ENCODE measurements at places on chromosomes 1 and 21.

- DNase-seq = no peak
Observed at GRCh38 chr1:177952249-177952648, 17.6 kb downstream of the SEC16B start.

DNA sequence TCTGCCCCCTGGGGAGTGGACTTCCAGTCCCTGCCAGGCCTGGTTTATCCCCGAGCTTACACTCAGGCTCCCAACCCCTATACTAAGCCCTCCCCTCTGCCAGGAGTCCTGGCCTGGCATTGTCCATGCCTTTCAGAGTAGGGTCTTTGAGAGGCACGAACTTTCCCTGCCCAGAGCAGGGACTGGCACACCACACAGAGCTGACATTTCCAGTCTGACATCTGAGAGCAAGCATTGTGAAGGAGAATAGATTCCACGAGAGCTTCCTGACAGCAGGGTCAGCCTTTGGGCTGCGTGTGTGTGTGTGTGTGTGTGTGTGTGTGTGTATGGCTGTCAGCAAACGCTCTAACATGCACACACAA is 59.5 kb upstream of the LAPTM5 start:
- no peak for DNase-seq

DNA sequence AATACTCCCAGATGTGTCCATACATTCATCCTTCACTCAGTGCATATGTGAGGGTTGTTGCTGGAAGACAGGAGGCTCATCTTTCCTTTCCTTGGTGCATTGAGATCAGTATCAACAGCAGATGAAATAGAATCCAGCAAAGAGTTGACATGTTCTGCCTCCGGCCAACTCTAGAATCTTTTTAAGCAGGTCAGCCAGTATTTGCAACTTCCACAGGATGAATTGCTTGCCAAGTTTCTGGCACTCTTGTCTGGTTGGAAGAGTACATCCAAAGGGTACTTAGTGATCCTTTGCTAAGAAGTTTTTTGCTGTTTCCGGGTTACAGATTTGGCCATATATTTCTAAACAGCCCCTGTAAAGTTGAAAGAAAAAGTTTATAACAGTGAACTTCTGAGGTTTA is 21.1 kb downstream of the SYNC start:
- DNase-seq = no peak

- no peak for DNase-seq
Observed at GRCh38 chr1:183029591-183030000, 6.4 kb downstream of the LAMC1 start.

- no peak for DNase-seq
Observed at GRCh38 chr1:24890887-24891286, 39.2 kb downstream of the RUNX3 start.

DNA sequence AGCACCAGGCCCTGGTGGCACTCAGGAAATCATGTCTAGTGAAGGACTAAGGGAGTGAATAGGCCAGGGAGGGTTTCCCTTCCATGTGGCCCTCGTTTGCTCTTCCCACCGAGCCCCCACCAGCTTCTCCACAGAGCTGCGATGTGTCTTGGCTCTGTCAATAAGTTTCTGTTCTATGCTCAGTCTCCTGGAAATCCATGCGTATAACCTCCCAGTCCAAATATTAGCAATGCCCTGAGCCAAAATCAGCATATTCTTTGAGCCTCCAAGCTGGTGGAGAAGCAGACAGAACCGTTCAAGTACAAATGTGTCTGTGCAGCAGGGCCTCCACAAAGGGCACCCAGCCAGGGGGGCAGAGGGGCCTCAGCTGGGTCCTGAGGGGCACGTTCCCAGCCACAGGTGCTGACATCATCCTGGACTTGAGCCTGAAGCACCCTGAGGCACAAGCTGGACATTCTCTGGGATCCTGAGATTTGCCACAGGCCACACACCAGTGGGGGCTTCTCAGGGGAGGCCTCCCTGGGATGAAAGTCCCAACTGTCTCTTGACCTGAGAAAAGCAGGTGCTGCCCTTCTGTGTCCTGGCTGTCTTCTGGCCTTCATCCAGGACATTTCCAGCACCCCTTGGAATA is 350.5 kb upstream of the VAMP3 start:
- peak; percentile 23 for DNase-seq

GRCh38 chr21:41583274-41583790 is 75.4 kb upstream of the TMPRSS2 start:
- DNase-seq = peak; percentile 45

GRCh38 chr1:196623079-196623478 is 14.8 kb upstream of the KCNT2 start:
- no peak for DNase-seq

- no peak for DNase-seq
Observed at GRCh38 chr1:214665606-214666110, 62.7 kb downstream of the CENPF start.

DNA sequence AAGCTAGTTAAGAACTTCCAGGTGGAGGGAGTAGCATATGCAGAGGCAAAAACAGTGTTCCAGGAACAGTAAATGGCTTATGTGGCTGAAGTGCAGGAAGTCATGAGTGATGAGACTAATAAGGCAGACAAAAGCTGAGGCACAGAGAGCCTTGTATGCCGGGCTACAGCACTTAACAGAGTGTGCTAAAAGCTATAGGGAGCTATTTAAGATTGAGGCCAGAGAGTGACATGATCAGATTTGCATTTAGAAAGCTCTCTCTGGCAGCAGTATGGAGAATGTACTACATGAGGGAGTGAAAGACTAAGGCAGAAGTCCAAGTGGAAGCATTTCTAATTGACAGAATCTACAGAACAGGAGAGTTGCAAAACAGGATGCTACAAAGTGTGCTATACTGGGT is 38.6 kb downstream of the WASF2 start:
- no peak for DNase-seq

DNA sequence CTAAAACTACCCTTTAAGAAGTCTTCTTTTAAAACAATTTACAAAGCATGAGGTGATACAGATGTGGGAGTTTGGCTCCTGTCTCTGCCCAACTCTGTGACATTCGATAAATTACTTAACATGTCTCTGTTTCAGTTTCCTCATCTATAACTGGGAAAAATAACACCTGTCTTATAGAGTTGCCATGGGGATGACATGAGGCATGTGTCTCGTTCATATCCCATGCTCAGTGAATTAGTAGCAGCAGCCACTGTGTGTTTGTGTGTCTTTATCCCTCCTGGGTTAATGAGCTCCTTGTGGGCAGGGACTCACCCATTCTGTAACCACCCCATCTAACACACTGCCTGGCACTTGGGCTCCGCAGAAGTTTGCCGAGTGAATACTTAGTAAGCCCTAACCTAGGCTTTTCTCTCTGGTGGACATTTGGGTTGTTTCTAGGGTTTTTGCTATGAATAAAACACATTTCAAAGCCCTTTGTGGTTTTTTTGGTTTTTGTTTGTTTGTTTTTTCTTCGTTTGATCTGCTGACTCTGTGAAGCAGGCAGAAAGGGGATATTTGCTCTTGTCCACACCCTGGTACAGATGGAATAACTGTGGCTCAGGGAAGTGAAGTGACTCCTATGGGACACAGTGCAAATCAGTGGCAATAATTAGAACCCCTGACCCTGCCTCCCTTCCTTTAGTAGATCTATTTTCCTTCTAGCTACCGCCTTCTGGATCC is 797 bp upstream of the KCNJ9 start:
- no peak for DNase-seq

DNA sequence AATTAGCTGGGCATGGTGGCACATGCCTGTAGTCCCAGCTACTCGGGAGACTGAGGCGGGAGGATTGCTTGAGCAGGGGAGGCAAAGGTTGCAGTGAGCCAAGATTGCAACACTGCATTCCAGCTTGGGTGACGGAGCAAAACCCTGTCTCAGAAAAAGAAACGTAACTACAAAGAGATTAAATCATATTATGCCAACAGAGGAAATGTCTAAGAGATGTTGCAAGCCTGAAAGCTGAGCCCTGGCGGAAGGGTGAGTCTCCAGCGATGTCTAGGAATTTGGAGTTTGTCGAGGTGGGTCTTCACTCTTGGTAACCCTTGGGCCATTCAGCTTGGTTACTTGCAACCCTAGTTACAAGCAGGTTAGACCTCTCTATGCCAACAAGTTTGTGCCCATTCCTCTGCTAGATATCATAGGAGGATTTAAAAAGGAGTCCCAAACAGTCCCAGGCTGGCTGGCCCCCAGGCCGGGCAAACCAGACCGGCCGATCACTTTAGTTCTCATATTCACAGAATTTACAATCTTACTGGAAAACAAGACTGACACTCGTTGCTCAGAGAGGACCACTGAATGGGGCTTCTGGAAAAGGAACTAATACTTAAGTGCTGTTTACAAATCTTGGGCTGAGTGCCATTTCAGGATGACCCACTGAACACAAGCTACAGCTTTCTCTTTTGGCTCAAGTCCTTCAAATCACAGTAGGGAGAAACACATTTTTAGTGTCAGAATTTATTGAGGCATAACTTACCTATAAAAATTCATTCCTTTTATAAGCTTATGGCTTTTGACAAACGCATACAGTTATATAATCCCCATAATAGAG is 27.1 kb downstream of the SLC30A1 start:
- no peak for DNase-seq

DNA sequence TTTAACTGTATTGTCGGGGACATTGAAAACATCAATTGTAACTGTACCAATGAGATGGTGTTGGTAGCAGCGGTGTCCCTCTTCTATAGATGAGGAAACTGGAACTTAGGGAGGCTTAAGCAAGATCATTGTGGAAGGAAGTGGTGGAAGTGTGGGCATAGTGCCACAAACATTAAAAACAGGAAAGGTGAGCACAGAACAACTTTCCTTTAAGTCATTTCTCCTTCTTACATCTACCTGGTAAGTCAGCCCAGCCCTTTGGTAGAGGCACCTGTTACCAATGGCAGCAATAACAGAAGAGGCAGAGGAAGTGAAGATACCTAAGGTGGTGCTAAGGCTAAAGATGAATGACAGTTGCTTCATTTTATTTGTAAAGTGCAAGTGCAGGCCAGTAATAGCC is 12.0 kb upstream of the CTSS start:
- DNase-seq = no peak

DNA sequence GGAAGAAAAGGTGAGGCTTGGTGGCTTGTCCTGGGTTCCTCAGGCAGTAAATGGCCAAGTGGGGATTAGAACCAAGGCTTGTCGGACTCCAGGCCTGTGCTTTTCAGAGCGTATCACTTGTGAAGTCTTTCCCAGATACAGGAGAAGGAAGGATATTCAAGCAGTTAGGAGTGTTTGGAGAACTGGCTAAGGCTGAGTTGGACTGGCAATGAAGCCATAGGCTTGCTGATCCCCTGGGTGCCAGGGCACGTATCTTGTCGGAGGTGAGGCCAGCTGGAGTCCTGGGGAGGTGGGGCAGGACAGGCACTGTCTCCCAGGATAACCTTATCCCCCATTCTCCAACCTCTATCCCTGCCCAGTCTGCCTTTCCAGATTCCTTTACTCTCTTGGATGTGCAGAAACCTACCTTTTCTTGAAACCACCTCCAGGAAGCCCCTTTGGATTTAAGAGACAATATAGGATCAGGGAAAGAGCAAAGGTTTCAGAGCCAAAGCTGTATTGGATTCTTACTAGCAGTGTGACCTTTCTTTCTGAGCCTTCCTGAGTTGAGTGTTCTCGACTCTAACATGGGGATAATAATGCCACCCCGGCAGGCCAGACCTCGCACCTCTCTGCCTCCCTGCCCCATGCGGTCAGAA is 18.2 kb downstream of the WNT4 start:
- no peak for DNase-seq

GRCh38 chr1:201080135-201080534 is 32.1 kb downstream of the CACNA1S start:
- no peak for DNase-seq

- DNase-seq = no peak
Observed at GRCh38 chr1:205880923-205881322, 31.0 kb upstream of the PM20D1 start.

DNA sequence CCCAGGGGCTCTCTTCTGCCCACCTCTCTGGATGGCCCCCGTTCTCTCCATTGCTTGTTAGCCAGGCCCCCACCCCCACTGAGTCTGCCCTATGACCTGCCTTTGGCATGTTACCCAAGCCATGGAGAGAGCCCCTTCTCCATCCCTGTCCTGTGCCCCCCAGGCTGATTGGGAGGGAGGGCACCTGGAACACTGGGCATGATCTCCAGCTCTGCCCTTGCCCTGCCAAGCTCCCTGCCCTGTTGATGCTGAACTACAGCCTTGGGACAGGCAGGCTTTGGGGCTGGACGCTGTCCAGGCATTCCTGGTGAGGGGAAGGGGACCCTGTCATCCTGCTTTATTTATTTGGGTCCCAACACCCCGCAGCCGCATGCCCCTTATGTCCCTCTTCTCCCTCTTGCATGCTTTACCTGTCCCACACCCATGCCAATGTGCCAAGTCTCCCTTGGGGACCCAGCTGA is 10.7 kb downstream of the TRIM46 start:
- DNase-seq = no peak

GRCh38 chr1:117605164-117605773 is 579 bp upstream of the TENT5C start:
- no peak for DNase-seq

Data from H1 (cell line).